Endothelial cell of umbilical vein (primary cell): ENCODE measurements at places on chromosomes 12 and 14. TPM values are rescaled to one million over a fixed set of nuclear protein-coding genes. Genes with fewer than 3 reads are reported as not detected.

The EXOC3L4 gene
- polyA plus RNA-seq = not detected in 2 replicates

DNA sequence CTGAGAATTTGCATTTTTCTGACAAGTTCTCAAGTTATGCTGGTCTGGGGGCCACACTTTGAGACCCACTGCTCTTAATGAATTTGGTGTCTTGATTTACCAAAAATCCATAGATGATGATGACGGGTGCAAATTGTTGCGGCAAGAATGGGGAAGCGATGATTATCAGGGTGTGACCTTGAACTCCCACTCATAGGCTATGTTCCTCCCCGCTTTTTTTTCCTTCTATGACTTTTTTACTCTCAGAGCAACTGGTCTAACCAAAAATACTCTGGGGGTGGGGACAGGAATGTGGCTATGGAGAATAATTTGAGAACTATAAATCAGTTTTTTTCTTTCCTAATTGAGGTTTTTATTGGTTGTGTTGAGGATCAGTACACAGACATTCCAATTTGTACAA is 83.6 kb downstream of the PPFIBP1 start:
- DNase-seq = no peak

GRCh38 chr12:75611041-75611440 is 99.6 kb upstream of the KRR1 start:
- DNase-seq = no peak

GRCh38 chr14:101893759-101894158 is 70.6 kb upstream of the DYNC1H1 start:
- DNase-seq = no peak

GRCh38 chr14:26180221-26180620 is 417.6 kb downstream of the NOVA1 start:
- no peak for DNase-seq

- DNase-seq = no peak
Observed at GRCh38 chr14:24920265-24921075, 129.5 kb downstream of the STXBP6 start.
